ENCODE measurements at places on chromosomes 4 and X.

- no peak for DNase-seq
Measured at GRCh38 chr4:176123710-176124407, 58.2 kb downstream of the WDR17 start.

- no peak for DNase-seq
Measured at GRCh38 chr4:19348746-19349145, 903.0 kb upstream of the SLIT2 start.

DNA sequence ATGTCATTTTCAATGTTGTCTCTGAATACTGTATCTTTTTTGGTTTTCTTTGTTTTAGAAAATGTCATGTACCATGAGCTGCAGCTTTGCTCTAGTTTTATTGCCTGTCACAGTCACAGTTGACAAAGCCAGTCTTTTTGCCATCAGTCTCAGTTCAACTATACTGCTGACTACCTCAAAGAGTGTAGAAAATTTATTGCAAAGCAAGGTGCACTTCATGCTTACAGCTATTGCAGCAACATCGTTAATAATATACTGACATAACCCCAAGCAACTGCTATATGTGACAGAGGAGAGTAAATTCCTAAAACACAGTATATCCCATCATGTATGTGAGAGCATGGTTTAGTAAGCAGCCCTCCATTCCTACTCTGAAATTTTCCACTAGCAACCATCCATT, 2022.3 kb downstream of the ARAP2 start:
- DNase-seq: no peak

DNA sequence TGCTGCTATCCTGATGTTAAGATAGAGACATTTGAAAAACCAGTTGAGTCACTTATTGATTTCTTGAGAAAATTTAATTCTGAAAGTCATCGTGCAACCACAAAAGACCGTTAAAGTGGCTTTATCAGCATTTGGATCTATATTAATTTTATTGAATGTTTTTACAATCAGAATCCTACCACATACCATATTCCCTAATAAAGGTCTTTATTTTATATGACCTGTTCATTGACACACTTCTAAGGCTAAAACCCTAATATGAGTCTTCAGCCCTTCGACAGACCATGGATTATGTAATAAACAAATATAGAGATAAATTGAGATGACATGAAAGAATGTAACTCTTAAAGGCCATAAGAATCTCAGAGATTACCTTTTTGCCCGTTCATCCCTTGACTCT, 68.1 kb downstream of the BANK1 start:
- DNase-seq: no peak
